ENCODE measurements at places on chromosomes 1 and 21.

GRCh38 chr1:248890549-248891498 lies 15.2 kb upstream of the PGBD2 start:
- DNase-seq: no peak

DNA sequence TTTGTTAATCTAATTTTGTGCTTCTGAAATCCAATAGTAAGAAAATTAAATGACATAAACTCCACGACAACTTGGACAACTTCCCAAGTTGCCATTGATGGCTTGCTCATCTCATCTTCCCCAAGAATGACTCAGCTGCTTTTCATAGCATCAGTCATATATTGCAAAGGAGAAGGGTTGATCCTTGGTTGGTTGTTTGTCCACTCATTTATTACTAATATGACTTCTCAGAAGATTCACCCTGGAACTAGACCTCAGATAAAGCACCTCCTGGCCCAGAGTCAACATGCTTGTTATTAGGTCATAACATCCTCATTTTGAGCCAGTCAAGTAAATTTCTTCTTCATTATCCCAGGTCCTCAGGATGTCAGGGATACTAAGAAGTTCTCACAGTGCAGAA lies 2.3 kb upstream of the LCE3D start:
- DNase-seq: no peak

GRCh38 chr21:15421947-15422346 lies 307.8 kb upstream of the USP25 start:
- no peak for DNase-seq

DNA sequence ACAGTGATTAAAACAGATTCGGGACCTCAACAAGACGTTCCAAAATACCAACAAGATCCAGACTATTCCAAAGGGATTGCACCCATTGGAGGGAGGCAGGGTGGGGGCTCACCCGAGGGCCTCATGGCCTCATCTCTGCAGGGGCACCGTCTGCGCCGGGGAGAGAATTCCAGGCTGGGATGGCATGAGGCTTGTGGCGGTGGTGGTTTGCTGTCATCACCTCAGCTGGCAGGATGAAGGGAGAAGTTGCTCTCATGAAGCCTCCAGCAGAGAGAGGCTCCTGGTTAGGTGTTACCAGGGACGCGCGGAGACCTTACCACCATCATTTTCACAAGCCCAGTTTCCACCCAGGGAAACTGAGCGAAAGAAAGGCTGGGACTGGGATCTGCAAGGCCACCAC lies 6.7 kb upstream of the PDPN start:
- no peak for DNase-seq

Measured in tongue (tissue), 3 donors.